T-helper 2 cell treated with Interferon-gamma antibody and Interleukin-4, amounts not matched to agents 5 μg/mL and 100 μg/mL, for 36 hours (primary cell): ENCODE measurements at places on chromosomes 12 and 14.

- DNase-seq = no peak
Measured at GRCh38 chr14:34620115-34620514, 9.8 kb downstream of the SNX6 start.

DNA sequence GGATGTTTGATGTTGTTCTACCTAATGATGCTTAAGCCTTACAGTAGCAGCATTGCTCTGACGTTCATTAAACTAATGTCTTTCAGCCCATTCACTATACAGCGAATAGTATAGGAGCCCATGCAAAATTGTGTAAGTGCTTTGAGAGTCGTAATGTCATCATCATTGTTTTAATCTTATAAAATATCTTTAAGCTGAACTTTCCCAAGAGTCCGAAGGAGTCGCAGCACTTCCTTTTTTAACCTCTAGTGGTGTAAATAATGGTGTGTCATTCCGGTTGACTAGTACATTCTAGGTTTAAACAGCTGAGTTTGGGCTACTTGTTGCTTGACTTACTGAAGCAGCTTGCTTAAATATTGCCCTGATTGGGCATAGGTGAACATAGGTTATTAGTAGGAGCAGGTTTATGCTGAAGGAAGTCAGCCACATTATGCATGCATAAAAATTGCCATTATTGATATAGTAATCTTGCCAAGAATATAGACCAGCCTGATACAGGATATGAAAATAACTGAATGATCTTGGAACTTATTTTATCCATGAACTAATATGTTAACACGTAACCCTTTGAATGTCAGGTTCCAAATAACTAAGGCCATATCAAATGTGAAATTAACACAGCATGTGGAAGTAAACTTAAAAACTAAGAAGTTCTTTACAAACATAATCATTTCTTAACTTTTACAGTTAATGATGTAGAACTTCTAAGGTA is 2.6 kb downstream of the WNK1 start:
- DNase-seq = peak; percentile 46

- DNase-seq = no peak
Measured at GRCh38 chr14:61538464-61539022, 156.8 kb upstream of the HIF1A start.

DNA sequence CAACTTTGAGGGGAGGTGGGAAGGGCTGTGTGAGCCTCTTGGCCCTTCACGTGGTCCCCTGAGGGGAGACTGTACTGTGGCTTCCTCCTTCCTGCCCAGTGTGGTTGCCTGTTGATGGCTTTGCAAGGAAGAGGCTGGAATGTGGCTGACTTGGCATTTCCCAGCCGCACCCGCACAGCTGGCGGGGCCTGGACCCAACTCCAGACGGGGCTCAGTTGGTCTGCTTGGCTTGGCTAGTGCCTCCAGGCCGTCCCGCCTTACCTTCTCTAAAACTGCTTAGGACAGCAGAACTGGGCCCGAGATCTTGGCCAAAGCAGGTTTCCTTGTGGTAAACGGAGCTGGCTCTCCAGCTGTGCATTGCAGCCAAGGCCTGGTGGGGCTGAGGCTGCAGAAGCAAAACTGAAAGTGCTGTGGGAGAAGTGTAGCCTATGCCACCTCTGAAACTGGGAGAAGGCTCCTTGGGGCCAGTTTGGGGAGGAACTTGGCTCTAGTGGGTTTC is 139.5 kb downstream of the SMOC1 start:
- DNase-seq = no peak

DNA sequence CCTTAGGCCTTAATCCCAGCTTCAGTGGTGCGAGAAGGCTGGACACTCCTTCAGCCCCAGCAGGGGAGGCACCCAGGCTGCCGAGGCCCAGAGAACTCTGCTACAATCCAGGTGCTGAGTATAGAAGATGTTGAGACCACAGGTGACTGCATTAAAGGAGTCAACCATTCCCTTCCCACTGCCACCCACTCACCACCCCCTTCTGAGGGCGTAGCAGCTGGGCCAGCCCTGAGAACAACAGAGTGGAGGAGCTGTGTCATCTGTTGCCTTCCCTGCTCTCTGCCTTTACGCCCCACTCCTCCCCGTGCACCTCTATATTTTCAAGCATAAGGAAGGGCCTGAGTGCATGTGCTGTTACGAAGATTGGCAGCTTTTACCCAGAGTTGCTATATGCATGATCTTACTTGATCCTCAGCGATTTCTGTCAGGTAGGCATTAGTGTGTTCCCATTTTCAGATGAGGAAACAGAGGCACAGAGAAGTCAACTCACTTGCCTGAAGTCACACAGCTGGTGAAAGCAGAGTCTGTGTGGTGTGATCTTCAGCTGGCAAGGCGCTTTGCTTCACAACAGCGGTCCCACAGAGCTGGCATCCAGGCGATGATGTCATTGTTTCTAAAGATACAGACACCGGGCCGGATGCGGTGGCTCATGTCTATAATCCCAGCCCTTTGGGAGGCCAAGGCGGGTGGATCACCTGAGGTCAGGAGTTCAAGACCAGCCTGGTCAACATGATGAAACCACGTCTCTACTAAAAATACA is 46.7 kb downstream of the RIN3 start:
- DNase-seq = peak; percentile 51

DNA sequence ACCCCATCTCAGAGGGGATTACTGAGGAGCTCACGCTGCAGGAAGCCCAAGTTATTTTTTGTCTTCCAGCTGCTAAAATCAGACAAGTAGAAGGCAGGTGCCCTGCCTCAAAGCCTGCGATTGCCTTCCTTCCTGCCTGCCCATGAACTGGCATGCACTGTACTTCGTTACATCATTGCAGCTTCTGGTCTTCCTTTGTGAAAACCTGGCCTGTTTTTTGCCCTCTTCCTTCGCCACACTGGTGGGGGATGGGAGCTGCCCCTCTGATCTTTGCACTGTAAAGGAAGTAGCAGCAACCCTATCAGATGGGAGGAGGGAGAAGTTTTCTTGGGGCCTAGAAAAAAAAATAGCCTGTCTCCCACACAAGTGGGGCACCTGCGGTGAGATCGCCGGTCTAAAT is 1098.7 kb downstream of the BCL11B start:
- no peak for DNase-seq

- DNase-seq = no peak
Measured at GRCh38 chr14:61575126-61575525, 120.2 kb upstream of the HIF1A start.

DNA sequence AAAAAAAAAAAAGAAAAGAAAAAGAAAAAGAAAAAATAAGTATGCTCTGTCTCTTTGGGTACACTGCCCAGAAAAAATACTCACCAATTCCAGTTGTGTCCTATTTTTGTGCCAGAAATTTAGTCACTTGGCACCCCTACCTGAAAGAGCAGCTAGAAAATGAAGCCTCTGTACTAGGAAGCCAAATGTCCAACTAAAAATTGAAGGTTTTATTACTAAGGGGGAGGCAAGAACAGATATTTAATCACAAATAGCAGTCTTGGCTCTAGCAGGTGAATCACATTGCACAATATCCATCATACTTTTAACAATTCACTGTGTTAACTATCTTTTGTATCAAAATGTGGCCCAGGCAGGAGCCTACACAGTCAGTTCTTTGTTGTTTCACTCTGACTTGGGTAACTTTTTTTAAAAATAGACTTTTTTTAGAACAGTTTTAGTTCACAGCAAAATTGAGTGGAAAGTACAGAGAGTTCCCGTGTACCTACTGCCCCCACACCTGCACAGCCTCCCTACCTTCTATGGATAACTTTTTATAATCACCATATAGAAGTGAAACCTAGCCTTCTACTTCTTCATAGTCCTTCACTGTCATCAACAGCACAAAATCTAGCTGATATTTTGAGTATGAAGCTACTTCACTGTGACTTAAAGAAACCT is 87.1 kb upstream of the ATF7IP start:
- no peak for DNase-seq
